Testis (tissue), 5 donors: ENCODE measurements at places on chromosomes 4 and X. TPM values are rescaled to one million over a fixed set of nuclear protein-coding genes. Genes with fewer than 3 reads are reported as not detected.

The SPP1 gene
- 71.7 TPM for total RNA-seq

The MMRN1 gene
- total RNA-seq: 7.1 TPM

The EMCN gene
- total RNA-seq: 7.4 TPM

The LUZP4 gene
- 9.4 TPM for total RNA-seq

The PNMA6F gene
- 1.2 TPM for total RNA-seq

The ADH1B gene
- total RNA-seq: 6.4 TPM

The SMIM10 gene
- 58.4 TPM for total RNA-seq

The DMRTC1B gene
- 7.4 TPM for total RNA-seq

The TMEM47 gene
- 12.7 TPM for total RNA-seq

The OPRPN gene
- total RNA-seq: not detected

The SLC2A9 gene
- total RNA-seq: 6.8 TPM

The KCTD8 gene
- total RNA-seq: 13.6 TPM

The CXCL11 gene
- total RNA-seq: not detected

The CCNB3 gene
- 15.4 TPM for total RNA-seq

The UGT2A1 gene
- not detected for total RNA-seq

The PHKA1 gene
- total RNA-seq: 11.4 TPM

The RBM46 gene
- total RNA-seq: 46.2 TPM

The DCHS2 gene
- 2.4 TPM for total RNA-seq

The CFP gene
- total RNA-seq: 2.8 TPM

DNA sequence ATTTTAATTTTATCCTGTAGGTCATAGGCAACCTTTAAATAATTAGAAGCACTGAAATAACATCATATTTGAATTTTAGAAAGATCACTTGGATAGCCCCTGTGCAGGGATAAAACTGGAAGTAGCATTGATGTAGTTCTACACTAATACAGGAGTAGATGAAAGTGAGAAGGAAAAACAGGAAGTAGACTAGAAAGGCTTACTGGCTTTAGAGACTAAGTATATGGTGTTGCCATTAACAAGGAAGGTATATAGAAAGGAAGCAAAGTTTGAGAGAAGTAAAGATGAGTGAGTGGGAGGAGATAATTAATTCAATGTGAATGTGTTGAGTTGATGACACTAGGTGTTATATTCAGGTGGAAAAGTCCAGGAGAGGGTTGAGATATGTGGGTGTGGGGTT, 73.1 kb upstream of the EPGN start:
- DNase-seq: no peak

- no peak for DNase-seq
Observed at GRCh38 chr4:21656832-21657231, 291.7 kb downstream of the KCNIP4 start.

DNA sequence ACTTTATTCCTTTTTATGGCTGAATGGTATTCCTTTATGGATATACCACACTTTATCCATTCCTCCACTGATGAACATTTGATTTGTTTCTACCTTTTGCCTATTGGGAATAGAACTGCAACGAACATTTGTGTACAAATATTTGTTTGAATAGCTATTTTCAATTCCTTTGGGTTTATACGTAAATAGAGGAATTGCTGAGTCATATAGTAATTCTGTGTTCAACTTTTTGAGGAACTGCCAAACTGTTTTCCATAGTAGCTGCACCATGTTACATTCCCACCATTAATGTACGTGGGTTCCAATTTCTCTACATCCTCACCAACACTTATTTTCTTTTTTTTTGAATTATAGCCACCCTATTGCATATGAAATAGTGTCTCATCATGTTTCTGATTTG, 156.5 kb upstream of the ATP6AP2 start:
- DNase-seq: no peak

DNA sequence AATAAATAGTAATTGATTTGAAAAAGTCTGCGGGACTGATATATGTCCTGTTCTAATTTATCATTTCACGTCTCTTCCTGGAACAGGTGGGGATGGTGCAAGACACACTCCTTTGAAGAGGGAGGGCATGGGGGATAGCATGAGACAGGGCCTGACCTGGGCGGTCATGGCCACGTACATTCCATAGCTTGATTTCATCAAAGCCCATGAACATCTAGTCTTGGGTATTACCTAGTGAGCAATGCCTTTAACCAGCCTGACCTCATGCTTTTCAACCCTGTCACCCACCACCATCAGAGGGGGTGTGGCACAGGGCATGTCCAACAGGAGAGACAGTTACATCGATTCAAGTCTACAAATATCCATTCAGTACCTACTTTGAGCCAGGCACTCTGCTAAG, 52.3 kb upstream of the HOPX start:
- DNase-seq: no peak

DNA sequence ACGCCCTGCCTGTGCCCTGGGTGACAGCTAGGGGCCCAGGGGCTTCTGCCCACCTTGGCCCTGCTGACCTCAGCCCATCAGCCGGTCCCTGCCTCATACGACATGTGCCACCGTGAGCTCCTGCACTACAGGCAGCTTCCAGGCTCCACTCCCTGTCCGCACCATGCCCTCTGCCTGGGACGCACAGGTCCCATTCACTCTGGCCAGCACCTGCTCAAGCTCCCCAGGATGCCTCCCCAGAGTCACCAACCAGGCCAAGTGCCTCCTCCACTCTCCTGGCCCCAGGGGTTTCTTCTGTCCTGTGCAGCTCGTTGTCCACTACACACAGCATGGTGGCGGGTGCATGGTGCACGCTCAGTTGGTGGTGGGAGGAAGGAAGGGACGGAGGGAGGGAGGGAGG, 20.2 kb upstream of the MRFAP1 start:
- DNase-seq: no peak

- no peak for DNase-seq
Observed at GRCh38 chr4:64893205-64893604, 484.0 kb upstream of the TECRL start.

GRCh38 chrX:3712051-3712869, 1.2 kb downstream of the PRKX start:
- peak; percentile 42 for DNase-seq

GRCh38 chrX:69562904-69563578, 52.9 kb upstream of the EDA start:
- DNase-seq: no peak

DNA sequence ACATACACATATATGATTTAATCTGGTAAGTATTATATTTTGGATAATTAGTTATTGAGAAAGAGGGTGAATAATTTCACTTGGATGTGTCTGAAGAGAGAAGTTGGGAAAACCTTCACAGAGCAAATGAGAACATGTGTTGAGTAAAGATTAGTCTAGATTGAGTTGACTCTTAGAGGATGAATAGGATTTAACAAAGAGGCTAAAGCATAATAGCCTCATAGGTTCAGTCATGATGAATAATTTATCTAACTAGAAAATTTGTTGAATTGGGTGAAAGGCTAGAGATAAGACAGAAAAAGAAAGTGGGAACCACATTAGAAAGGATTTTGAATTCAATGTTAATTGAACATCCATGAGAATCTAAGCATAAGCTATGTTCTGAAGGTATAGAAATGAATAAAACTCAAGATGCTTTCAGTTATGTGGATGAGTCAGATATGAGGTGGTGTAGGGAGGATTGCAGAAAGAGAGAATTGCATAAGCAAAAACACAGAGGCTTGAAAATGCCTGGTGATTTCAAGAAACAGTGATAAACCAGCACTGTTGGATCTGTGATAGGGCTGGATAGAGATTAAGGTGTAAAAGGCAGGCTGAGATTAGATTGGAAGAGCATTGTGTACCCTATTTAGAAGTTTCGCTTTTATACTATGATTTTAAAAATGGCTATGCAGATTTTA, 207.6 kb upstream of the NR3C2 start:
- no peak for DNase-seq

DNA sequence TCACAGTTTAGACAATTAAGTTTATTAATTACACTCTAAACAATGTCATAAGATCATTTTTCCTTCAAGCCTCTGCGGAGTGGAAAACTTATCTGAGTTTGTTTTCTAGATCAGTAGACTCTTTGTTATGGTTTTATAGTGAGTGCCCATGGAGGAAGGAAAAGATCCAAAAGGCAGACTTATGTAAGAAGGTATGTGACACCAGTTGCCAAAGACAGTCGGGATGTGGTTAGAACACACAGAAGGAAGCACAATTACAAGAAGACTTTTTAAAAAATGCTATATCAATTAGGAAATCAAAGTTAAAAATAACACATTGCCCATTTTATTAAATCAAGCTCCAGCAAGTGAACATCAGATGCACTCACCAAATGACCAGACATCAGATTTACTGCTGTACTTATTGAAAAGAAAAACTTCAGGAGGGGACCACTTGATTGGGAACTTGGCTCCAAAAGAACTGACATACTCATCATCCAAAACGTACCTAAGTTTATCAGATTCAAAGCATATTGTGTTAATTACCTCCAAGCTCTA, 57.1 kb downstream of the NIPAL1 start:
- no peak for DNase-seq

GRCh38 chr4:140135529-140136088, 18.4 kb downstream of the MAML3 start:
- DNase-seq: peak; percentile 38

GRCh38 chrX:24982306-24982965, 33.3 kb downstream of the ARX start:
- DNase-seq: no peak

- no peak for DNase-seq
Observed at GRCh38 chr4:57098415-57098814, 11.8 kb downstream of the IGFBP7 start.

DNA sequence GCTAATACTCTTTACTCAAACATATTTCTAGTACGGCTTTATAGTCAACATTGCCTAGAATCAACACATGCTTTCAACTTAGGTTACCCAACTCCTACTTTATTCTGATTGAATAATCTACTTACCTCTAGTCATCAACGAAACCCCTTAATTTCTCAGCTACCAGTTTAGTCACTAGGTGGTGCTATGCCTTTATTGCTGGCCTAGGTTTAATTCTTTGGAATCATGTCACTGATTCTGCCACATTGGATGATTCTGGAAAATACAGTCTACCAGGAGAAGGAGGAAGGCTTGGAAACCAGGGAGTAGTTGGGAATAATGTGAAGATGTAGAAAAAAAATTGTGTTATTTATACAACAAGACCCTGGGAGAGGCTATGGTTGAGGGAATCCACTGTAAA, 167.7 kb downstream of the DCAF12L2 start:
- no peak for DNase-seq

DNA sequence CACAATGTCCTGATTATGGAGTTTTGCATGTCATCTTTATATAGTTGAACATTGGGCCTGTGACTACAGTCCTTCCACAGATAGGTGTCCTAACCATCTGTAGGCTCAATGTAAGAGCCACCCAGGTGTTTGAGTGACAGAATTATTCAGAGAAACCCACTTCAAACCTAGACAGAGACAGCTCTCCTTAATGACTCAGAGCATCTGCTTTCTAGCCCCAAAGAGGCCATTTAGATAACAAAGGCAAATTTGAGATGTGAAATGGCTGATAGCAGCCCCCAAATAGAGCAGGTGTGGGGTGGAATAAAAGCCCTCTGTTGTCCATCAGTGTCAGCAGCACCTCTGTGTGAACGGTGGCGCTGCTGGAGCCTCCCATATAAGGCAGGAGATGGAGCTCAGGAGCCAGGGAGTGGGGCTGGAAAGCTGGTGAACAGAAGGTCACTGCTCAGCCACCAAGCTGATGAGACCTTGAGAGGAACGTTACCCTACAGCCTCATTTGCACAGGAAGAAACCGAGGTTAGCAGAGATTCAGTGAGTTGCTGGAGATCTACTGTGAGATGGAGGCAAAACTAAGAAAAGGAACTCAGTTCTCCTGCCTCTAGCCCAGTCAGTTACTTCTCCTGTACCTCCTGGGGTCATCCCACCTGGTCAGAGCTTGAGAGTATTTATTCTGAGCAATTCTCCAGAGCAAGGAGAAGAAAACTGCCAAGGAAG, 153.3 kb upstream of the LNX1 start:
- DNase-seq: peak; percentile 37

GRCh38 chr4:180610324-180610723, 1632.9 kb upstream of the TENM3 start:
- DNase-seq: no peak

GRCh38 chr4:165328101-165328425, 594 bp downstream of the MSMO1 start:
- no peak for DNase-seq

GRCh38 chrX:49761481-49761880, 65.7 kb upstream of the PAGE1 start:
- DNase-seq: no peak

GRCh38 chr4:81360737-81361136, 111.0 kb downstream of the RASGEF1B start:
- DNase-seq: no peak

DNA sequence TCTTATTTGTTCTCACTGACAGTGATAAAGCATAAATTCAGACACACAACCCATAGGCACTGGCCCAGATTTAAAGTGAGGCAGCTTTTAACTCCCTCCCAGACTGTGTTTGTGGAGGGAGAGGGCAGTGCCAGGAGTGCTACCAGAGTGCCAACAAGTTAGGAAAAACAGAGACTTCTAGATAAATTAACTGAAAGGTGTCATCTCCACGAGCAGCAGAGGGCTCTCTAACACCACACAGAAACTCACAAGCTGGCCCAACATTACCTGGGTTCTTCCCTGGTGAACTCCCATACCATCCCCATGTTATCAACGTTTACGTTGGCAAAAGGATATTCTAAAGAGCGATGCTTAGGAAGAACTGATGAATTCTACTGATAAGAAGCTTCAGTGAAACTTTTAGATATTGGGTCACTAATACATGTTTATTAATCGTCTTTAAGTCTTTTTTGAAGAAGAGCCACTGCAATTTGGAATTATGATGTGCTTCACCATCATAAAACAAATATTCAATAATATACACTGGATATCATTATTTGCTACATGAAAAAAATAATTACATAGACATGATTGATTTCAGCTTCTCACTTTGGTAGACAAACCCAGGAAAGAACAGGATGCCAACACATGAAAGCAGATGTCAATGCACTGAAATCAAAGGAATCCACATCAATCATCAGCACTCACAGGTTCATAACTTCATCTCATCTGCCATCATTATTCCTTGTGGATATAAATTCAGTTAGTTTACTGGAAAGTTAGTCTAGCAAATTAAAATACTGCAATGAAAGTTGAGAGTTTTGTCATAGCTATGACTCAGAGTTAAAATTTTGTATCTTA, 121.2 kb upstream of the NAP1L5 start:
- peak; percentile 70 for DNase-seq

DNA sequence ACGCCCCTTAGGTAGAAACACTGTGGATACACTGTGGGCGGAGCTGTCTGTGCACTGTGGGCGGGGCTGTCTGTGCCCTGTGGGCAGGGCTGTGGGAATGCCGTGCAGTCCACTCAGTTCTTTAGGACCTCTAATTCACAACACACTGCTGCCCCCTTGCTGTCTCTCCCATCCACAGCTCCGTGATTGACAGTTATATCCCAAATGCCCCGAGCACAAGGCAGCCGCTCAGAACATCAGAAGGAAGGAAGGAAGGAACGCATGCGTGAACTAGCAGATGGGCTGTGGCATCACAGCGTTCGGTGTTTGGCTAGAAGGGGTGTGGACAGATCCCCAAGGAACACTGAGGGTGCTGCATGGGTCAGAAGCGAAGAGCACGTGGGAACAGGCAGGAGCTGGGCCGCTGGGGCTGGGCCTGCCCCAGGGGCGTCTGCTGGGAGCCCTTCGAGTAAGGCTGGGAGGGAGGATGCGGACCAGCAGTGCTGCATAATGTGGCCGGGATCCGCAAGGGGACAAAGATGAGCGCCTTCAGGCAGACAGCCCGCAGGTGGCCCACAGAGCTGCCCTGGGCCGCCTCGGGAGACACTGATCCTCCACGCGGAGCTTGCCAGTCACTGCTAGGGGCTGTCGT, 29.8 kb downstream of the ACOX3 start:
- peak; percentile 77 for DNase-seq

- peak; percentile 14 for DNase-seq
Observed at GRCh38 chrX:73213734-73214425, 771 bp downstream of the NAP1L2 start.

GRCh38 chr4:169342159-169342860, 71.6 kb upstream of the SH3RF1 start:
- no peak for DNase-seq
